Myocyte (in vitro differentiated cells): ENCODE measurements at places on chromosomes 7 and 10. TPM values are rescaled to one million over a fixed set of nuclear protein-coding genes. Genes with fewer than 3 reads are reported as not detected.

The LIPN gene
- total RNA-seq, result not detected in 2 replicates

The GRID2IP gene
- 0.27 TPM in 1 of 2 replicates, not detected in the other for total RNA-seq

The SLC26A4 gene
- 3.1 and 7.3 TPM in 2 replicates for total RNA-seq

The CHAT gene
- total RNA-seq, result not detected in 2 replicates

The INHBA gene
- 5.8 TPM in 2 replicates for total RNA-seq

The MDH2 gene
- total RNA-seq, result 116 and 130 TPM in 2 replicates

The EBLN1 gene
- not detected in 2 replicates for total RNA-seq

The FBXO24 gene
- 0.21 and 1.2 TPM in 2 replicates for total RNA-seq

The JCAD gene
- 13.2 and 16.4 TPM in 2 replicates for total RNA-seq

The DPP6 gene
- total RNA-seq, result not detected in 2 replicates

GRCh38 chr10:113169853-113170460 lies 219.9 kb downstream of the TCF7L2 start:
- DNase-seq, result no peak

- no peak for DNase-seq
Measured at GRCh38 chr7:155358948-155359712, 61.5 kb downstream of the INSIG1 start.

DNA sequence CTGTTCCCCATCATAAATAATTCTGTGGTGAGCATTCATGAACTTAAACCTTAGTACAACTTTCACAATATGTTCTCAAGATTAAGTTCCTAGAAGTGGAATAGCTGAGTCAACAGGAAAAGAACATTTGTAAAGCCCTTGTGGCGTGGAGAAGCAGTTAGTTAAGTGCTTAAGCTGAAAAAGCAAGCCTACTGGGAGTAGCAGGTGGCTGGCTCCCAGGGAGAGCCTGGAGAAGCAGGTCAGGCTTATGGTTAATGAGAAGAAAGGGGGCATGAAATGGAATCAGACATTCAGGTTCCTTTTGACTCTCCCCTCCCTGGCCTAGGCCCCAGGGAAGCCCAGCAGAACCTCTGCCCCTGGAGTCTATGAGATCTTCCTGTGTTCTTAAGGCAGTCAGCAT lies 35.3 kb downstream of the VSTM4 start:
- DNase-seq, result peak; percentile 73

DNA sequence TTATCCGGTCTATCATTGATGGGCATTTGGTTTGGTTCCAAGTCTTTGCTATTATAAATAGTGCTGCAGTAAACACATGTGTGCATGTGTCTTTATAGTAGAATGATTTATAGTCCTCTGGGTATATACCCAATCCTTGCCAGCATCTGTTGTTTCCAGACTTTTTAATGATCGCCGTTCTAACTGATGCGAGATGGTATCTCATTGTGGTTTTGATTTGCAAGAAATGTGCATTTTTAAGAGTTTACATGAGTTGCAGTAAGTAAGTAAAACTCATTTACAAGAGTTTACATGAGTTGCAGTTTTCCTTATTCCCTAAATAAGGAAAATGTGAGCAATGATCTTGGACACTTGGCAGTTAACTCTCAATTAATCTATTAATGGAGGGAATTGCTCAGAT lies 312.1 kb downstream of the LHFPL3 start:
- DNase-seq, result no peak

DNA sequence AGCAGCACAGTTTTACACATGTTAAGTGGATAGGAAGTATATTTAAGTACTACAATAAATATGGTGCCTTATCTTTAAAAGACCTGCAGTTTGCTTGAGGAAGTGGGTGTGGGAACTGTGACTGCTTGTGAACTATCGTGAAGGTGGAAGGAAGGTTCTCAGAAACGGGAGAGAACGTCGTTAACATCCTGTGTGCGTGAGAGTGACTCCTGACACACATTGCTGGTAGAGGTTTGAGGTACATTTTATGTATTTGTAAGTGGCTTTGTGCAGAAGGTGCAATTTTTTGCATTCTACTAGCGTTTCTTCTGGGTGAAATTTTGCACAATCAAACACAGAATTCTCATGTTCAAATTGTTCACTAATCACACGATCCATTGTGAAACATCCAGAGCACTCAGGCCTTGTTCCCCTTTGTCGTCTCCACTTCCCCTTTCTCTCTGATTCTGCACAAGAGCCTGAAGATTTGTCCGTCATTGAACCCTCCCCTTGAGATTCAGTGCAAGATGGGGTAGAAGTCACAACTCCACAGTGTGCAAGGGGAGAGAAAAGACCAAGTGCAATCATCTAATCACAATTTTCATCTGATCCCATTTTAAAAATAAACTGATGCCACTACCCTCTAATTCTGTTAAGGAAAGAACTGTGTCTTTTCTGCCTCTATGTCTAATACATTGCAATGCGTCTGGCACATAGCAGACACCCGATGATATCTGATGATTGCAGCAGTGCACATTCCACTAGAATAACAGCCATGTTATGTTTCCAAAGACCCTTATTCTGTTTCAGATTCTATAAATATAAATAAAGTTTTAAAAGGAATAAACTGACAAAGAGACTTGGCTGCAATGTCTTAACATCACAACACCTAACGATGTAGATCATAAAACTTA lies 279.9 kb downstream of the NEBL start:
- DNase-seq, result no peak

DNA sequence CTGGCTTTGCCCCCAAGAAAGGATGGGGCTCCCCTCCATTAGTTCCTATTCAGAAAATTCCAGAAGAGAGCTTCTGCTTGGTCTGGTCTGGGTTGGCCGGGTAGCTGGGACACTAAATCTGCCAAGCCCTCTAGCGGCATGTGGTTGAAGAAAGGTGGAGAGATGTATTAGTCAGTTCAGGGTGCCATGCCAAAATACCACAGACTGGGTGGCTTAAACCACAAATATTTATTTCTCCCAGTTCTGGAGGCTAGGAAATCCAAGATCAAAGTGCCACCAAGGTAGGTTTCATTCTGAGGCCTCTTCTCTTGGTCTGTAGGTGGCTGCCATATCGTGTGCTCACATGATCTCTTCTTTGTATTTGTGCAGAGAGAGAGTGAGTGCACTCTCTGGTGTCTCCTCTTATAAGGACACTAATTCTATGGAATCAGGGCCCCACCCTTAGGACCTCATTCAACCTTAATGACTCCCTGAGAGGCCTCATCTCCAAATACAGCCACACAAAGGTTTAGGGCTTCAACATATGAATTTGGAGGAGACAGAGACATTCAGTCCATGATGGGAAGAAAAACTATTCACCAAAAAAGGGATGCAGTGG lies 38.7 kb upstream of the MTPAP start:
- peak; percentile 72 for DNase-seq

- peak; percentile 40 for DNase-seq
Measured at GRCh38 chr7:12244129-12244528, 33.0 kb downstream of the TMEM106B start.

DNA sequence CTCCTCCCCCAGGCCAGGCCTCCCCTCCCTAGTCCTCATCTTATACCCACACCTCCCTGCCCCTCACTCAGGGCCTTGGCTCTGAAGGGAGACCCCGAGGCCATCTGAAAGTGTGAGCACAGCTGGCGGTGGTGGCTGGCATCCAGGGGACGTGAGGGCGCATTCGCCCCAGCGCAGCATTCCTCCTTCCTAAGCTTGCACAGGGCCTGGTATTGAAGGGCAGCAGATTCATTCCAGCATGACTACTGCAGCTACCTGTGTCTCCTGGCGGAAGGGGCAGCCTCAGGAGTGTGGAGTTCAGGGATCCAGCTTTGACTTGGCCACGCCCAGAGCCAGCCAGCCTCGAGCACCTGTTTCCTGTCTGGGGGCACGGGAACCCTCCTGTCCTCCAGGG lies 72.6 kb downstream of the PARP12 start:
- no peak for DNase-seq

GRCh38 chr7:98881561-98882315 lies 3.4 kb downstream of the TRRAP start:
- no peak for DNase-seq

DNA sequence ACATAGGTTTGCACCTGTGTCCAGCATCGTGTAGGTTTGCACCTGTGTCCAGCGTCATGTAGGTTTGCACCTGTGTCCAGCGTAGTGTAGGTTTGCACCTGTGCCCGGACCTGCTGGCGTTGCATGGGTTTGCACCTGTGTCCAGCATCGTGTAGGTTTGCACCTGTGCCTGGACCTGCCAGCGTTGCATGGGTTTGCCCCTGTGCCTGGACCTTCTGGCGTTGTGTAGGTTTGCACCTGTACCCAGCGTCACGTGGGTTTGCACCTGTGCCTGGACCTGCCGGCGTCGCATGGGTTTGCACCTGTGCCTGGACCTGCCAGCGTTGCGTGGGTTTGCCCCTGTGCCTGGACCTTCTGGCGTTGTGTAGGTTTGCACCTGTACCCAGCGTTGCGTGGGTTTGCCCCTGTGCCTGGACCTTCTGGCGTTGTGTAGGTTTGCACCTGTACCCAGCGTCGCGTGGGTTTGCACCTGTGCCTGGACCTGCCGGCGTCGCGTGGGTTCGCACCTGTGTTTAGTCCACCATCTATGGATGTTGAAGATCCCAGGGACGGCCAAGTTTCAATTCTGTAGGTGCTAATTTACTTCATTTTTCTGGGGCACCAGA lies 158.0 kb downstream of the WDR37 start:
- DNase-seq, result no peak

GRCh38 chr7:80463272-80463920 lies 48.5 kb downstream of the GNAT3 start:
- DNase-seq, result no peak

GRCh38 chr10:3486346-3487065 lies 298.5 kb downstream of the KLF6 start:
- DNase-seq, result no peak
